NCI-H1105 (cell line): ENCODE measurements at places on chromosomes 5 and 9.

GRCh38 chr5:31759925-31760324 lies 121.0 kb downstream of the PDZD2 start:
- no peak for DNase-seq

GRCh38 chr5:54870271-54870670 lies 115.1 kb downstream of the ESM1 start:
- no peak for DNase-seq

- DNase-seq: no peak
These were observed 447.0 kb downstream of the PLK2 start for GRCh38 chr5:58012801-58013315.

GRCh38 chr9:95512709-95513095 lies 4.1 kb downstream of the PTCH1 start:
- DNase-seq: no peak

DNA sequence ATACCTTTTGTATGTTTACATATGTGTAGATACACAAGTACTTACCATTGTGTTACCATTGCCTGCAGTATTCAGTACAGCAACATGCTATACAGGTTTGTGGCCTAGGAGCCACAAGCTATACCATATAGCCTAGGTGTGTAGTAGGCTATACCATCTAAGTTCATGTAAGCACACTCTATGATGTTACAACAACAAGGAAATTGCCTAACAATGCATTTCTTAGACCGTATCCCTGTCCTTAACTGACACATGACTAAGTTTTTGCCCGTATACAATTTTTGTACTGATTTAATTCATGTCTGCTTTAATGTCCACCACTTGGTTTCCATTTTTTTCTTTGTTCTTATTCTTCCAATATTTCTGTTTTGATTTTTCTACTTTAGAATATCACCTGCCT lies 18.5 kb downstream of the TNPO1 start:
- no peak for DNase-seq

DNA sequence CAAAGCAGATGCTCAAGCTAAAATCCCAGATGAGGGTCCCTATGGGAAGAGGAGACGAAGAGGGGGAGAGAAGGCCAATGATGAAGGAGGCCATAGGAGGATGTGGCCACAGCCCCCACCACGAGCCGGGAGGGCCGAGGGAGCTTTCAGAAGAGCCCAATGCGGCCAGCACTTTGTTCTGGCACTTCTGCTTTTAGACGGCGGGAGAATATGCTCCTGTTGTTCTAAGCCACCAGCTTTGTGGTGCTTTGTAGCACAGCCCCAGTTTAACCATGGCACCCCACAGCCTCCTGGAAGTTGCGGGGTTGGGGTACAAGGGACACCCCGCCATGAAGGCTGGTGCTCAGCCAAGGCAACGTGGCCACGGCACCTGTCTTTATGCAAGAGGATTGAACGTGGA lies 33.4 kb downstream of the LPCAT1 start:
- DNase-seq: no peak

GRCh38 chr5:180523629-180524466 lies 29.7 kb downstream of the CNOT6 start:
- DNase-seq: no peak

- DNase-seq: no peak
These were observed 7.0 kb downstream of the CRAT start for GRCh38 chr9:129103595-129103965.

DNA sequence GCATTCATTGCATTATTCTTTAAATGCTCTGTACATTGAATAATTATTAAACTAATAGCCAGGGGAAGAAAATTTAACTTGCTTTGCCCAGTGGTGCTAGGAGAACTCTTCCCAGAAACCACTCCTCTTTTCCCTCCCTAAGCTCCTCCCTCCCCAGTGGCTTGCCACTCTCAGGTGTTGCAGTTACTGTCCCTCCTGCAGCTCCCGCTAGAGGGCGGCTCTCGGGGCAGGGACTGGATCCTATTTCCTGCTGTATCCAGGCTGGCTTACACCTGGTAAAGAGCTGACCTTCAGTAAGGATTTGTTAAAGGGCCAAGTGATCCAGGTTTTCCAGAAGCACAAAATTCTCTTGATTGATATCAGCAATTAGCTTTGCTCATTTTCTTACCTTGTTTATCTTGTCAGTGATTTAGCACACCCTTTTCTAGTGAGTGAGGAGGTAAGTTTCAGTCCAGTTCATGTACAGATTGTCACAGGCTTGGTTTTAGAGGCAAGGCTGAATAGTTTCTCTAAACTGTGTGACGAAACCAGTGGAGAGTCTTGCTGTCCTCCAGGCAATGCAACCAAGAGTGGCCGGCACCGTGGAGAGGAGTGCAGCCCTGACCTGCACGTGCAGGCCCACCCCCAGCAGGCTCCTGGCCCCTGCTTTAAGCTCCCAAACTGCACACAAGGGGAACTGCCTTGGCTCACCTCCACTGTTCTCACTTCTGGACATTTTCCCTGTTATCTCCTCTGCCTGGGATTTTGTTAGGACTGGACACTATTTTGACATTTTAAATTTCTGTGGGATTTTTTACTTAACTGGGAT lies 423.8 kb downstream of the SPOCK1 start:
- DNase-seq: no peak

GRCh38 chr5:124789104-124789605 lies 42.7 kb upstream of the ZNF608 start:
- DNase-seq: no peak

GRCh38 chr5:116859666-116860320 lies 285.2 kb upstream of the SEMA6A start:
- no peak for DNase-seq

DNA sequence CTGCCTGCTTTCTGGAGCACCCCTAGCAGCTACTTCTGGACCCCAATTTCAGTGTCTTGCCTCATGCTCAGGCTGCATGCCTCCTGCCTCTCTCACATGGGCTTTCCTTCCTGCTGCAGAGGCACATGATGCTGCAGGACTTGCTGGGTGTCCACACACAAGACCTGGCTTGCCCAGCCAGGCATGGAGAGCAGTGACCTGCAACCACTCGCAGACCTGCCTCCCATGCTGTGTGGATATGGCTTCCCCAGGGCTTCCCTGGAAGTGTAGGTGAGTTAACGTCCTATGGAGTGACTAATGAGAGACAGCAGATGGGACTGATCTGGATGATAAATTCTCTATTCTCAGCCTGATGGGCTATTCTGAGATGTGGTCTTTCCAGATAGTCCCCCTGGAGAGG lies 53.2 kb upstream of the SMIM32 start:
- DNase-seq: no peak

GRCh38 chr5:39547553-39548154 lies 122.9 kb upstream of the DAB2 start:
- peak; percentile 19 for DNase-seq

DNA sequence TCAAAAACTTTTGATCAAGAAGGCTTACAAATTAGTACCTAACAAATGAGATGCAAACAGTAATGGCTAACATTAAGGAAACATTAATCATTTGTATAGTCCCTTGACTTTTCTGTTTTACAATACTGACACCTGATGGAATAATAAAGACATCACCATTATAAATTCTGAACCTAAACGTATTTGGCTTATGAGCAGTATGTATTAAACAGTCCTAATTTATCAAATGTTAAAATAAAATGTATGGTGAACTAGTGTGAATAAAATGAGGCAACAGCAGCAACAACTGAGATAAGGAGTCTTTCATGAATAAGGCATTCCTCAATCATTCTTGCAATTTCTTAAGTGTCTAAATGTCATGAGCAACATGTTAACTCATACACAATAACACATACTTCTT lies 6.0 kb downstream of the PUM3 start:
- DNase-seq: no peak

GRCh38 chr9:72022841-72023240 lies 37.6 kb downstream of the C9orf57 start:
- no peak for DNase-seq

DNA sequence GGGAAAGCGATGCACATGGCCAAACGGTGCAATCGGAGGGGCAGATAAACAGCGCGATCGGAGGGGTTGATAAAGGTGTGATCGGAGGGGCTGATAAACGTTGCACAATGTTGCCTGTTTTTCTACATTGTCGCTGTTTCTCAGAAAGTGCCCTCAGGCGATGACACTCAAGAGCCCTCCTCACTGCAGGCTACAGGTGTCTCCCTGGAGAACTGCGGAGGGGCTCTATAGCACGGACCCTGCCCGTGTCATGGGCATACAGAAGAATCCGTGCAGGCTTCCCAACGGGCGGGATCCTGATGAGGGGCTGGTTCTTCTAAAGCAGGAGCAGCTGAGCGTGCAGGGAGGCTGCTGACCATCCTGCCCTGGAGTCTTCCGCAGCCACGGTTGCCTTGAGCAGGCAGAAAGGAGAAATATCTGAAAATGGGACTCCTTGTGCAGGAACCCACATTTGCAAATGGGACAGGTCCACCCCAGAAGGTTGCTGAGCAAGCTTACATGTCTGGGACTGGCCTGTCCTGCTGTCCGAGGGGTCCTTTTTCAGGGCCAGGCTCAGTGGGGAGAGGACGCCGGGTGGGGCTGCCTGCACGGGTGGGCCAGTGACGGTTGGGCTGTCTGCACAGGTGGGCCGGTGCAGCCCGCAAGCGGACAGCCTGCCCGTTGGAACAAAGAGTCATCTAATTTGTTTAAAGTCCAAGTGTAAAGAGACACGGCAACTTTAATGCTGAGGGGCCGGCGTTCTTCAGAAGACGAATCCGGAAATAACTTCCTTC lies 25.1 kb upstream of the LPCAT1 start:
- no peak for DNase-seq

DNA sequence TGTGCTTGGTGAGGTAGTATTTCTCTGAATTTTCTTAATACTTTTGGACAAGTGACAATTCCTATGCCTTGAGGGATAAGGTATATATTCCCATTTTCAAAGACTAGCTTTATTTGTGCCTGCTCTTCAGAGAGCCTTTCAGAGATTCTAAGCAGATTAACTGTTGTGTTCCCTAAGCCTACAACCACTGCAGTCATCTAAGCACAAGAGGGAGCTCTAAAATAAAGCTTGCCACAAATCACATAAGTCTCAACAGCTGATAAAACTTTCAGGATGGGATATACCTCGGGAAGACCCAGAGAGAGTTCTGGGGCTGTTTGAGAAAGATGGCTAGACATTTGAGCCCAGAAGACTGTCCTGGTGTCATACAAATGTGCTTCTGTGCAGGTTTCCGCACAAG lies 157.3 kb downstream of the CYLC2 start:
- DNase-seq: no peak

DNA sequence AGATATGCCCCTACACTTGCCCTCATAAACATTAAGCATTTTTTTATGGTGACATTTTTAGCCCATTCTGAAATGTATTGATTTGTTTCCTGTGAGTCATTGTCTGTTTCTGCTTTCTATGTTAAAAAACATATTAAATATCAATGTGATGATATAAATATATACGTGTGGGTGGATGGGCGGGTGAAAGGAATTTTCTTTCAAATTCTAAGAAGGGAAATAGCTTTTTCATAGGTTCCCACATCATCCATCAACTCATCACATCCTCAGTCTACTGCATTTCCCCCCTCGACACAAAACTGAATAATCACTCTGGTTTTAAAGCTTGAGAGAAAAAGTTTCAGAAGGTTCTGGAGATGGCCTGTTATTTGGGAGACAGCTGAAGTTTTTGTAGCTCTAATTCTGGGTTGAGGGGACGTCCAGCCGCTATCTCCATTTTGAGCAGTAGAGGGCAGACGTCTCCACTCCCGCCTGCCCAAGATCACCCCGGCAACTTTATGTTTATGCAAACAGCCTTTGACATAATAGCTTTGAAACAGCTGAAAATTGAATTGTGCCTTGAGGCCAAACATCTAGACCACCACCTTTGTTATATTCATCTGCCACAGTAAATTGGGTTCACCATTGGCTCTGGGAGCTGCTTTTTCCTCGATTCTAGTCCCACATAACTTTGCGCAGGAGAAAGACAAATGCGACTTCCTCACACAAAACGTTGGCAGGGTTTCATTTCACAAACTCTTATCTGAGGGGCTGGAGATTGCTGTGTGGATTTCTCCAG lies 216.2 kb upstream of the CLINT1 start:
- DNase-seq: peak; percentile 27

- DNase-seq: no peak
These were observed 159.9 kb downstream of the PPP2R2B start for GRCh38 chr5:146718609-146719008.

DNA sequence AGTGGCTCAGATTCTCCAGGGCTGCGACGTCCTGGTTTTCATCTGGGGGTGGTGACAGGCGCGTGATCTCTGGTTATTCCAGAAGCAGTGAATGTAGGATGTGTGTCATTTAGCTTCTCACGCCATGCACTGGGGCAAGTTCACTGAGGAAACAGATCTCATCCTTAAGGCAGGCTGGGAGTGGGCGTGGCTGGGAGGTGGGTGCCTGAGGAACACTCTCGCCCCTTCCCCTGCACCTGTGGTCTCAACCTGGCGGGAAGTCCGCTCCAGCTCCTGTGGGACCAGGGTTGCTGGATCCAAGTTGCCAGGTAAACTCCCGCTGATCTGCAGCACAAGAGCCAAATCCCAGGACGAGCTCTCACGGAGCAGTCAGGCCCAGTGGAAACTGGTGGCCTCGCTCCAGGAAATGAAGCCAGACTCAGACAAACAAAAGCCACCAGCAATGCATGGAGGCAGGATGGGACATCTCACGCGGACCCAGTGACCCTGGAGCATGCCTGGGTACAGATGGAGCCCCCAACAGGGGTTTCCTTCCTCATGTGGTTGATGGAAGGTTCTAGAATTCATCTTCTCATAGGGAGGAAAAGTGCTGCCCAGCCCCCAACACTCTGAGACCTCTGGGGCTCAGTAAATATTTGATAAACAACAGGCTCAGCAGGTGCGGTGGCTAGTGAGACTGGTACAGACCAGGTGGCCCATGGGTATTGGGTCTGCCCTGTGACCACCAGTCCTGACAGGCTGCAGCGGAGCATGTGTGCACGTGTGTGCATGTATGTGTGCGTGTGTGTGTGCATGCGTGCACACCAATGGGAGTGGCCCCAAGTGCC lies 16.3 kb upstream of the SLC12A7 start:
- no peak for DNase-seq

DNA sequence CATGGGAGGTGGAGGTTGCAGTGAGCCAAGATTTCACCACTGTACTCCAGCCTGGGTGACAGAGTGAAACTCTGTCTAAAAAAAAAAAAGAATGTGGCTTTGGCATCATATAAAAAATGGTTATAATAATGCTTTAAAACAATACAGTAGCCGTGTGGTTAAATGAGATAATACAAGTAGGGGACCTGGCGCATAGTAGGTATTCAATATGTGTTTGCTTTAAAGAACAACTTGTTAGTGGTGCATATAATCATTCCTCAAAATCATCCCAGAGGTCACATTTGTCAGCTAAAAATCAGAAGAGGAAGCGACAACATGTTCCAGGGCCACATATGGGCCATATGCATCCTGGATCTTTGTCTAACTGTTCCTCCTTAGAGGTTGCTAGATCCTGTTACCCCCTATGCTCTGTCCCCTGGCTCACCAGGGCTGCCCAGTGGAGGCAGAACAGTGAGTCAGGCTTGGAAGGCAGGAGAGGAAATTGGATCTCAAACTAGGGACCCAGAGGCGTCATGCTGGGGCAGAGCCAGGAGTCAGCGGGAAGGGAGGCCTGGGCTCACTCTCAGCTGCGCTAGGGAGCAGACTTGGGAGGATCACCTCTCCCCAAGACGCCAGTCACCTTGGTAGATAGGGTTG lies 27.7 kb downstream of the LHX6 start:
- no peak for DNase-seq

- no peak for DNase-seq
These were observed 56.0 kb downstream of the RGS3 start for GRCh38 chr9:113519426-113520108.
